ENCODE measurements at places on chromosomes 7 and 10.

DNA sequence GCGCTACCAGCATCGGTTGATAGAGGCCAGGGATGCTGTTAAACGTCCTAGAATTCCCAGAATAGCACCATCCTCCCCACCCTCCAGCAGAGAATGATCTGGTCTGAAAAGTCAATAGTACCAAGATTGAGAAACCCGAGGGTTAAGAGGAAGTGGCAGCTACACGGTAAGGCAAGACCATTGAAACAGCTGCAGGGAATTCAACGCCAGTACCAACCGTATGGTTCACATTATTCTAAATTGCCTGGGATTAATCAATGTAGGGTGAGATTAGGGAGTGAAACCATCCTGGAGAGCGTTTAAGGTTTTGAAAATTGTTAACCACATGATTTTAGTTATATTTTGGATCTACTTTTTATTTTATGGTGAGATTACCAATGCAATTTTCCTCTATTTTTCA is 352.2 kb downstream of the PRPF18 start:
- no peak for DNase-seq

GRCh38 chr7:128774029-128774689 is 1.4 kb downstream of the OPN1SW start:
- DNase-seq: no peak

GRCh38 chr7:85773116-85773728 is 586.4 kb upstream of the SEMA3D start:
- no peak for DNase-seq

GRCh38 chr10:103064956-103065355 is 128.1 kb downstream of the NT5C2 start:
- no peak for DNase-seq

- DNase-seq: no peak
Measured at GRCh38 chr7:154968336-154969001, 34.5 kb downstream of the PAXIP1 start.

DNA sequence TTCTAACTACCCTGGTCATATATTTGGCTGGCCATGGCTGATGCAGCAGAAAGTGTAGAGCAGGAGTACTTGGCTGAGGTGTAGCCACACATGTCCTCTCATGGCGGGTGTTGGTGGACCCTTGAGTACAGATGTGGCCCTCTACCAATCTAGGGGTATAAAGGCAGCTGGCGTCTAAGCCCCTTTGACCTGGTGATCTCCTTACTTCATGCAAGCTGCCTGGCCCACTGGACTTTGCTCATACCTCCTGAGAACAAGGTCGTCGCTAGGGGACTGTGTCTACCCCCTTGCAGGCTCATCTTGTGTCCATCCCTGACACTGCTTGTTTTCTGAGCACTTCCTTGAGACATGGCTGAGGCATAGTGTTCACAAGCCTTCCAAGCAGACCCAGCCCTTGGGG is 287.8 kb downstream of the RPS24 start:
- DNase-seq: no peak
